ENCODE measurements at places on chromosomes 2 and 18.

- DNase-seq: no peak
Measured at GRCh38 chr18:68520406-68521075, 194.4 kb downstream of the TMX3 start.

GRCh38 chr18:42620657-42621056, 494.8 kb downstream of the RIT2 start:
- no peak for DNase-seq

- no peak for DNase-seq
Measured at GRCh38 chr18:3675994-3676393, 226.0 kb downstream of the TGIF1 start.

GRCh38 chr2:29072971-29073725, 1.2 kb downstream of the PCARE start:
- no peak for DNase-seq

DNA sequence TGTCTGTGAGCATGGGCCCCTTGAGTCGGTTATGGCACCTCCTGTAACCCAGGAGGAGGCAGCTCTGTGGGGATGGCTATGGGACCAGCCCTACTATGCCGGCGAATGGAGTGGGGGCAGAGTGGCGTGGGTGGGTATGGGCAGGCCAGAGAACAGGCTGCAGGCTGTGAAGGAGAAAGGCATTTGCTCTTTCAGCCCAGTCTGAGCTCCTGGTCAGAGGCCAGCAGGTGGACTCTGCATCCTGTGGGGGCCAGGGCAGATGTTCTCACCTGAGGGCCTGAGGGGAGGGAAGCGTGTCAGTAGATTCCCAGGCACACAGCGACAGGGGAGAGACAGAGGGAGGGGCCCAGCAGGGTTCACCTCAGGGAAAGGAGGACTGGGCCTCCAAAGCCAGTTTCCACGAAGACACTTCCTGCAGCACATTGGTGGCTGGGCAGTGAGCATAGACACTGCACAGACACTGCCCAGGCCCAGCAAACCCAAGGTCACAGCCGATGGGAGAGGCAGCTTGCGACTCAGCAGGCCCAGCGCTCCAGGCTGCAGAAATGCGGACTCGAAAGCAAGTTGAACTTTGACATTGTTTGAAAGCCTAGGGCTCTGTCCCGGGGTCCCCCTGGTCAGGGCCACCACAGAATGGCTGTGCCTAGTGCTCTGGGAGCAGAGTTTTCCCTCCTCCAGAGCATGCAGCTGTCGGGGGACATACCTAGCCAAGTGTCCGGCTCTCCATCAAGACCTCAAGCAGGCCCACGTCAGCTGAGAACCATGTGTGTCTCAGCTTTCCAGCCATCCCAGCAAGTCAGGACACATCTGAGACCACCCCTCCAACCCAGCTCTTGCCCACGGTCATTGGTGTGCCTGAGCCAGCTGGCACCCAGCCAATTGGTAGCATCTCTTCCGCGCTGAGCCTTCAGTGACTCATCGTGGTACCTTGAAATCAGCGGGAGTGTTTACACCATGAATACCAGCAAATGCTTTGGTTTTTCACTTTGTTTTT, 53.8 kb downstream of the TGOLN2 start:
- DNase-seq: no peak

DNA sequence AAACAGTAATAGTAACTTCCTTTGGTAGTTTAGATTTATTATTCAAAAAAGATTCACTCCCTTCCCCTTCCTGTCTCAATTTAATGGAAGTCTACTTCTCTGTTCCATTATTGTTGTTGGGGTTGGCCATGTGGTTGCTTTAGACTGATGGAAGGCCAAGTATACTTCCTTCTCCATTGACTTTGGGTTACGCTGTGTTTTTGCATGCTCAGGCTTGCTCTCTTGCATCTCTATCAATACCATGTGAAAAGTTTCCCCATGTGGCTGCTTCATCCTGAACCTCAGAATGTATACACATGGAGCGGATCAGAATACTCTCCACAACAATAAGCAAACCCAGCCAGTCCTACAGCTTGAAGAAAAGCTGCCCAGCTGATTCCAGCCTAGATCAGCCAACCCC, 20.3 kb downstream of the CFAP210 start:
- no peak for DNase-seq

DNA sequence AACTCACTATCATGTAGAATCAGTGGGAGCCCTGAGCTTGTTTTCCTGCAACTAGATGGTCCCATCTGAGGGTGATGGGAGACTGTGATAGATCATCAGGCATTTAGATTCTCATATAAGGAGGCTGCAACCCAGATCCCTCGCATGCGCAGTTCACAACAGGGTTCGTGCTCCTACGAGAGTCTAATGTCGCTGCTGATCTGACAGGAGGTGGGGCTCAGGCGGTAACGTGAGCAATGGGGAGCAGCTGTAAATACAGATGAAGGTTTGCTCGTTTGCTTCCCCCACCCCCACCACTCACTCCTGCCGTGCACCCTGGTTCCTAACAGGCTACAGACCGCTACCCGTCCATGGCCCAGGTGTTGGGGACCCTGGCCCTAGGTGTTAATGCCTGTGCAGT, 113.6 kb downstream of the RNF144A start:
- DNase-seq: no peak

DNA sequence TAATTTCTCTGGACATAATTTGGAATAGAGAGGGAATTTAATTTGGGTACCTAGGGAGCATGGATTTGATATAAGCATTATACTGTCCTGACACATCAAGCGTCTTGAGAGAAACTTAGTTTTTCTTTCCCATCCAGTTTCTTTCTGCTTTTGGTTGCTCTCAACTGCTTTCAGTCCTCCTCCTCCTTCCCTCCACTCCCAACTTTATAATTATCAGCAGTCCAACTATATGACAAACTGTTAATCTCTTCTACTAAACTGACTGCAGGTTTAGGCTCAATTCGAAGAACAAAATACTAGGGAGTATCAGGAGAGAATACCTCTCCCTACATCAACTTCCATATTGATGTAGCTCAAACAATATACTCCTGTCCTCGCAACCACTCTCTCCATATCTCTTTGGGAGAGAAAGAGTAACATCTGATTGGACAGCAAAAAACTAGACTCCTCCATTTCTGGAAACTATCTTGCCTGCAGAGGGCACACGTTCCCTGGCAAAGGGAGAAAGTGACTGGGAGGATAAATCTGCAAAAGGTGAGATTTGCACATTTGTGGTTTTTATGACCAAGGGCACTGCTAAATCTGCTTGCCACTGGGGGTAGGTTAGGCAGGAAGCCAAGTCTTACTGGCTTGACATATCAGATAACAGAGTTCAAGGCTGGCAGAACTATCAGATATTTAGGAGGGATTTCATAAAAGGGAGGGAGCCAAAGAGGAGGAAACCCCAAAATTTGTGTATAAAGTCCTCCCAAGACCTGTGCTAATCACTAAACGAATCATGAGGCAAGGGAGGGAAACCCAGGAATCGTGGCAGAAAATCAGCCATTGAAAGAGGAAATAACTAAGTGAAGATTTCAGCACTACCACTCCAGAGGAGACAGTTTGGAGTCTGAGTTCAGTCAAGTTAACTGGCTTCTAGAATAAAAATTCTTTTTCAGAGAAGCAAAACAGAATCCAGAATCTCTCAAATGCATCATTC, 40.0 kb downstream of the ICA1L start:
- no peak for DNase-seq

DNA sequence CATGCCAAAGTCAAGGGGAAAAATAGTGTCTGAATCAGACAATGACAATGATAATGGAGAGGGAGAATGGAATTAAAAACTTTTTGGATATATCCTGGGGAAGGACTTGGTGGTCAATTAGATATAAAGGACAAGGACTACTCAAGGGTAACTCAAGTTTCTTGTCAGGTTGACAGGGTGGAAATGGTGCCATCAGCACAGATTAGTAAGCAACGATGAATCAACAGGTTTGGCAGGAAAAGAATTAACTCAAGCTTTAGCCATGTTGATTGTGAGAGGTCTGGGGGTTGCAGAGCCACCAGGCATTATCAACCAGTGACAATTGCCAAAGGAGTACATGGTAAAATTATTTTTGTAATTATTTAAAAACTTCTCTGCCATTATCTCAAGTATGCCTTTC, 35.8 kb upstream of the SPATS2L start:
- DNase-seq: no peak

GRCh38 chr2:96115631-96116423, 544 bp downstream of the ADRA2B start:
- DNase-seq: no peak

- DNase-seq: no peak
Measured at GRCh38 chr2:110875384-110875725, 143.0 kb downstream of the ACOXL start.

DNA sequence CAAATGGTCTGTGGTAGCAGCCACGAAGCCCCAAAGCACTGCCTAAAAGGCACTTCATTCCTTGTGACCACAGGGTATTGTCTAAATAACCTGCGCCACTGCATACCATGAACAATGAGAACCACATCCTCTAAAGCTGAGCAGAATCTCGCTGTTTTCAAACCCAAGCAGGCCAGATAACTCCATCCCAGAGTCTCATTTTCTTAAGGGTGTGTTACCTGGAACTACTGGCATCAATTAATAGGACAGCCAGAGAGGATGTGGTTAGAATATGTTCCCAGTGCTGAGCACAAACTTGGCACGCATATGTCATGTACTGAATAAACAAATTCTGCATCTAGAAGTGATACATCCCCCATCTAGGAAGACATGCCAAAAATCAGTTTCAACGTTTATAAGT, 13.0 kb downstream of the VPS4B start:
- no peak for DNase-seq

DNA sequence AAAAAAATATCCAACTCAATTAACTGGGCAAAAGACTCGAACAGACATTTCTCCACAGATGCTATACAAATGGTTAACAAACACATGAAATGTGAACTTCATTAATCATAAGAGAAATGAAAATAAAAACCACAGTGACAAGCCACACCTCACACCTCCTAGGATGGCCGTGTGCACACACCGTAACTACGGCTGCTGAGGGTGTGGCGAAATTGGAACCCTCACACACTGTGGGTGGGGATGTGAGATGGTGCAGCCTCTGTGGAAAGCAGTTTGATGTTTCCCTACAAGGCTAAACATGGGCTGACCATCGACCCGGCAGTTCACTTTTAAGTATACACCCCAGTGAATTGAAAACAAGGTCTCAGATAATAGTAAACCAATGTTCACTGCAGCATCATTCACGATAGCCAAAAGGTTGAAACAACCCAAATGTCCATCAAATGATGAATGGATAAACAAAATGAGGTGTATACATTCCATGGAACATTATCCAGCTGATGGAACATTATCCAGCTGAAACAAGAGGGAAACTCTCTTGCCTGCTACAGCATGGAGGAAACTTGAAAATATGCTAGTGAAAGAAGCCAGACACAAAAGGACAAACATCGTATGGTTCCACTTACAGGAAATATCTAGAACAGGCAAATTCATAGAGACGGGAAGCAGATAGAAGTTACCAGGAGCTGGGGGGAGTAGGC, 32.2 kb downstream of the ZAP70 start:
- DNase-seq: no peak

DNA sequence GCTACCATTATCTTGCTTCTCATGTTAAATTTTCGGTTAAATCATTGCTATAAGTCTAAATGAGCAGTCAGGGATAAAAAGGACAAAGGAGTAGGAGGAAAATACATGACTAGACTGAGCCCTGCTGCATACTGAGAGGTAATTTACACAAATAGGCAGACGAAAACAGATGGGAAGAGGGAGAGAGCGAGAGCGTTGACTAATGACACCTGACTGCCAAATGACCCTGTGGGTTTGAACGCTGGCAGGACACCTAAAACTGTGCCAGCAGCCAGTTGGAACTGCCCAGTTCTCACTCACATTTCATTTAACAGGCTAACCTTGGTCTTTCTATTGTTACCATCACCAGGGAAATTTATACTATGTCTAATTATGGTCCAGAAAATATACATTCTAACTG, 978.2 kb downstream of the CPS1 start:
- DNase-seq: no peak

GRCh38 chr18:58100154-58100553, 56.1 kb downstream of the NEDD4L start:
- no peak for DNase-seq

DNA sequence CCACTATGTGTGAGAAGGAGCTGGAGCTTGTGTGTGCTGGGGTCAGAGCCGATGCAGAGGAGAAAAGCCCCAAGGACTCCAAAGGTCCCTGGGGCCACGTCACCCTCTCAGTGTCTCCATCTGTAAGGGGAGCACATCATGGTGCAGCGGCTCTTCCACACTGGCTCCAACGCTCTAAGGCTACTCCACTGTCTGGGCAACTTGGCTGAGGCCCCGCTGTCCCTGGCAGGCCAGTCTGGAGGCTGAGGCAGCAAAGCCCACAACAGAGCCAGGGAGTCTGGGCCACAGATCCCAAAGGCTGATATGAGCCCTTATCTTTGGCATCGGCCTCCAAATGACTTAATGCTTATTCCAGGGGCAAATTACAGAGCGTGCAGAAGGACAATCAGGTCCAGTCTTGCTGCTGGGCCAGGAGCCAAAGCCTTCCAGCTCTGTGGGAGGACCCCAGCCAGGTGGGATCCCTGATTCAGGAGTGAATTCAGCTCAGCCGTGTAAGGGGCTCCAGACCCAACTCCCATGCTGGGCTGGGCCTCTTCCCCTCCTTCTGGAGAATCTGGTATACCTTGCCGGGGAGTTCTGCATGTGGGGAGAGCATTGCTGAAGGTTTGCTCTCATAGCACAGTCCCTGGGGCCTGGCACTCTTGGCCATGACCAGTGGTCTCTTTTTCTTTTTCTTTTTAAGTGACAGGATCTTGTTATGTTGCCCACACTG, 1.8 kb upstream of the DUSP2 start:
- no peak for DNase-seq
